ENCODE measurements at places on chromosomes 5 and 9.
A peak's percentile ranks its signal among the peaks of the same experiment; 100 is the strongest.

GRCh38 chr5:116487045-116487444 is 87.6 kb downstream of the SEMA6A start:
- no peak for DNase-seq

DNA sequence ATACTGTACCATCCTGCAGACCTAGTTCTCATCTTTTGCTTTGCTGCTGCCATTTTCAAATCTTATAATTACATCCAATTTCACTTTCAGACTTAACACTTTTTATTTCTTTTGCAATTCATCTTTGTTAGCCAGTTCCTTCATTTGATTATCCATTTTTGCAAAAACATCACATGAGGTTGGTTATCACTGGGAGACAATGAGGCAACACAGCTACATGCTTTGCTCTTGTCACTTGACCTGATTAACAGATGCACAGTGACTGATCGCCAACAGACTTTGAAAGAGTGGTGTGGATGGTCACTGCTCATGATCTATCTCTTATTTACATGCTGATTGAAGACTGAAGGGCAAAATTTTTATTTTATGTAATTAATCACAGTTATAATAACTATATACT is 17.0 kb upstream of the RNF20 start:
- no peak for DNase-seq

GRCh38 chr9:70589571-70590314 is 175.3 kb upstream of the KLF9 start:
- DNase-seq, result no peak

DNA sequence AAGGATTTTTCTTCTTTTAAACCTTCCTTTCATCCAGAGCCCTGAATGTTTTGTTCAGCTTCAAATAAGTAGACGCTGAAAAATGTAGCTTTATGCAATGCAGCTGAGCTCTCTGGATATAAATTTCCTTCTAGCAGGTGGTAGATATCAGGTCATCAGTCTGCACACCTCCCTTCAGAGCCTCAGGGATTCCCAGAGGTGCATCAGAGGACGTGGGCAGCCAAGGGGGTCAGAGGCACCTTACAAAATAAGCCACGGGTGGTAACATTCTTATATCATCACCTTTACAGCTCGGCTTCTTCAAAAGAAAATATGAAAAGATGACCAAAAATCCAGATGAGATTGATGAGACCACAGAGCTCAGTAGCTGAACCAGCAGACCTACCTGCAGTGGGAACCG is 19.3 kb downstream of the MOCS2 start:
- no peak for DNase-seq

DNA sequence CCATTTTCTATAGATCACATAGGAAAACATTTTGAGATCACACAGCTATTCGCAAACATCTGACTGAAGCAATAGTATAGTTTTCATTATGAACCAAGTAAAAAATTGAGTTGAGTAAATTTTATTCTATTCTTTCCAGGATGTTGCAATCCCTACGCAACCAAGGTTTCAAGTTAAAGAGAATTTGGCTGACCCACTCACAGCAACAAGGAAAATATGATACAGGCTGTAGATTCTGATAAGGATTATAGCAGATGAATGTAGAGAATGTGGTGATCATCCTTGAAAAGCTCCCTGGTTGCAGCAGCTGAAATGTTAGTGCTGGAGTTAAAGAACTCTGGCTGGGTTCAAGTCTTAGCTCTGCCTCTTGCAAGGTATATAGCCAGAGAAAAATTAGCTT is 4.7 kb downstream of the ABCA1 start:
- DNase-seq, result no peak

DNA sequence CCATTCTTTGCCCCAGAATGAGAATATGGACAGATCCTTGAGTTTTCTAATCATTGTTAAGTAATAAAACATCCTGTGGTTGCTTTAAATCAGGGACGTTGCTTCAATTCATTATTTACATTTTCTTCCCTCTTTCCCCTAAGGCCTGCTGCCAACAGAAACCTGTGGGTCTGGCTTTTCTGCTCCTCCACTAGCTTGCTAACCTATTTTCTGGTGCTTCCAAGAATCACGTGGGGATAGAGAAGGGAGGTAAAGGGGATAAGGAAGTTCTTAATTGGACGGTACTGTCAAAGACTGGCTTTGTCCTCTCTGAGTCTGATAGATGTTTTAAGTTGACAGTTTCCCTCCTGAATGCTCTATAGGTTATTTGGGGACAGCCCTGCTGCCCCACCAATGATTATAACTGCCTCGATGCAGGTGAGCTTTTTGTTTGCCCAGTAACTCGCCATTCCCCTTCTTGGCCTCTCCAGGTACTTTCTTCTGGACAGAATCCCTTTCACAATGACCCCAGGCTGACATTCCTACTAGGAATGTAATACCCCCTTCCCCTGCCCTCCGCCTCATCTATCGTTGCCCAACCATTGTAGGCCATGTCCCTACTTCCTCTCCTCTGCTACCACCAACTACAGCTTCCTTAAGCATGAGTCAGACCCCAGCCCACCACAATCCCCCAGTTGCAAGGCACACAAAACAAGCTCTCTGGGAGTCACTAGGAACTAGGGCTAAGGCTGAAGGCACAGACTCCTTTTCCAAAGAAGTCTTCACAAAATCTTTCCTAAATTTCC is 19.9 kb upstream of the CPEB4 start:
- DNase-seq, result no peak

GRCh38 chr5:107499237-107499636 is 171.5 kb downstream of the EFNA5 start:
- DNase-seq, result no peak

- no peak for DNase-seq
Observed at GRCh38 chr5:139962445-139962844, 80.7 kb downstream of the NRG2 start.

GRCh38 chr9:87630266-87630665 is 95.7 kb upstream of the CTSL start:
- DNase-seq, result no peak

- DNase-seq, result no peak
Observed at GRCh38 chr5:160450164-160450932, 28.7 kb downstream of the PTTG1 start.

DNA sequence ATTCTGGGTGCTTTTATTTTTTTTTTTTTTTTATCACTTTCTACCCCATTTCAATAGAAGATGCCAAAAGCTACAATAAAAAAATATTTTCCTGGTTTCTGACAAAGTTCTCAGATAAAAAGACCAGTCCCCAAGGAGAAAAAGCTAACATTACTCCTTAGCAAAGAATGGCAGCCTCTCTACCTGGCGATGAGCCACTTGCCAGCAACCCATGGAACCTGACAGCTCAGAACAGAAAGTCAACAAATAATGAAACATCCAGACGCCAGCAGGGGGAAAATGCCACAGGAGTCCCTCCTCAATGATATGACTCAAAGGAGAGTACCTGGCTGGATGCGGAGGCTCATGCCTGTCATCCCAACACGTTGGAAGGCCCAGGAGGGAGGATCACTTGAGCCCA is 123.2 kb downstream of the MYO10 start:
- DNase-seq, result no peak

GRCh38 chr9:125990793-125991220 is 243.6 kb downstream of the PBX3 start:
- DNase-seq, result no peak

DNA sequence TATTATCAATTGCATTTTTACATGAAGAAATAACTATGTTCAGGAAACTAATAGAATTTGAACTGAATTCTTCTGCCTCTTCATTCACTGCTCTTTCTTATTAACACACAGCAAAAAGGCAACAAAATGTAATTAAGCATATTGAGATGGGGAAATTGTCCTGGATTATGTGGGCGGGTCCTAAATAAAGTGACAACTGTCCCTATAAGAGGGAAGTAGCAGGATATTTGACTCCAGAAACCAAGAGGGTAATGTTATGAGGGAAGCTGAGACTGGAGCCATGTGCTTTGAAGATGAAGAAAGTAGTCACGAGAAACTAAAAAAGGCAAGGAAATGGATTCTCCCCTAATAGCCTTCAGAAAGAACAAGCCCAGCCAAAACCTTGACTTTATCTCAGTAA is 311.2 kb upstream of the PIK3R1 start:
- DNase-seq, result no peak

- DNase-seq, result peak; percentile 29
Observed at GRCh38 chr9:125558453-125559092, 148.4 kb downstream of the MAPKAP1 start.

DNA sequence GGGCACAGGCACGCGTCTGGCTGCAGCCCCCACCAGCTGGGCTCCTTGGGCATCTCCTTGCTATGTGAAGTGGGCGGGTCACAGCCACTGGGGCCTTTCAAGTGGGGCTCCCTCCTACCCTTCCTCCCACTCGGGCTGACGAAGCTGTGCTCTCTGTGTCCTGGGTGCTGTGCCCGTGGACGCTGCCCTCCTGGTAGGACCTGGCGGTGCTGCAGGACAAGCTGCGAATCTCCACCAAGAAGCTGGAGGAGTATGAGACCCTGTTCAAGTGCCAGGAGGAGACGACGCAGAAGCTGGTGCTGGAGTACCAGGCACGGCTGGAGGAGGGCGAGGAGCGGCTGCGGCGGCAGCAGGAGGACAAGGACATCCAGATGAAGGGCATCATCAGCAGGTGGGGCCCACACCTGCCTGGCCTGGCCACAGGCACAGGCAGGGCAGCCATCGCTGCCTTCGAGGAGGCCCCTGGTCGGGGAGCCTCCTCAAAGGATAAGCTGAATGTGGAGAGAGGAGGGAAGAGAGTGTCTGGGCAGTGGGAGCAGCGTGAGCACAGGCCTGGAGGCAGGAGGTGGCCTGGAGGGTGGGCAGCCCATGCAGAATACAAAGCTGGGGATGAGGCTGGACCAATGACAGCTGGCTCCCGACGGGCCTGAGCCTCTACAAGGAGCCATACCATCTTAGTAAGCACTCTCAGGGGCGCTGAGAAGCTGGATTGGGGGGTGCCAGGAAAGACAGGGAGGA is 124.7 kb downstream of the DAB2IP start:
- DNase-seq, result no peak

GRCh38 chr5:78972654-78973428 is 12.3 kb downstream of the ARSB start:
- DNase-seq, result no peak

DNA sequence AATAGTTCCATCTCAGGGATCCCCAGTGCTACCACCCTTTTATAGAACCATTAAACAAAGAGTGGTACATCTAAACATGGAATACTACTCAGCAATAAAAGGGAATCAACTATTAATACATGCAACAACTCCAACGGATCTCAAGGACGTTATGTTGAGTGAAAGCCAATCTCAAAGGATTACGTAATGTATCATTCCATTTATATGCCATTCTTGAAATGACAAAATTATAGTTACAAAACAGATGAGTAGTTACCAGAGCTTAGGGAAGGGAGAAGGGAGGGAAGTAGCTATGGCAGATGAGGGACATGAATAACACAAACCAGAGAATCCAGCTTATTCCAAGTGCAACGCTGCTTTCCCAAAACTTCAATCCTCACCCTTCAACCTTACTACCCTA is 69.5 kb downstream of the ACTL7B start:
- no peak for DNase-seq
